ENCODE measurements at places on chromosomes 7 and 10.

- DNase-seq = no peak
Observed at GRCh38 chr10:1410469-1411395, 326.6 kb downstream of the ADARB2 start.

- no peak for DNase-seq
Observed at GRCh38 chr7:50703654-50704053, 79.0 kb downstream of the GRB10 start.

DNA sequence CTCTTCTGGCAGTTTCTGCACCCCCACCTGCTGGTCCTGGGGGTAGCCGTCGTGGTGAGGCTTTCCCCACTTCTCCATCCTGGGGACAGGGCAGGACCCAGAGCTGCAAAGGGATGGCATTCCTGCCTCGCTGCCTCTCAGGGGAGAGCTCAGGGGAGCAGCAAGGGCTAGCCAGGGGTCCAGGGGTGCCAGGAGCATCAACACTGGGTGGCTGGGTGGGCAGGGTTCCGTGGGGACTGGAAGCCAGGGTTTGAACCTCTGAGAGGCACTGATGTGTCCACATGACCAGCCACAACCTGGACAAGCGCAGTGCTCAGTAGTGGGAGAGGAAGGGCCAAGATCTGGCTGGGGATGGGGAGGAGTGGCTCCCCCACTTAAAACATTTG, 5.6 kb downstream of the ABCB8 start:
- no peak for DNase-seq

GRCh38 chr7:131222171-131222570, 105.5 kb upstream of the MKLN1 start:
- DNase-seq = no peak

- DNase-seq = no peak
Observed at GRCh38 chr10:78901694-78902093, 167.1 kb upstream of the ZMIZ1 start.

DNA sequence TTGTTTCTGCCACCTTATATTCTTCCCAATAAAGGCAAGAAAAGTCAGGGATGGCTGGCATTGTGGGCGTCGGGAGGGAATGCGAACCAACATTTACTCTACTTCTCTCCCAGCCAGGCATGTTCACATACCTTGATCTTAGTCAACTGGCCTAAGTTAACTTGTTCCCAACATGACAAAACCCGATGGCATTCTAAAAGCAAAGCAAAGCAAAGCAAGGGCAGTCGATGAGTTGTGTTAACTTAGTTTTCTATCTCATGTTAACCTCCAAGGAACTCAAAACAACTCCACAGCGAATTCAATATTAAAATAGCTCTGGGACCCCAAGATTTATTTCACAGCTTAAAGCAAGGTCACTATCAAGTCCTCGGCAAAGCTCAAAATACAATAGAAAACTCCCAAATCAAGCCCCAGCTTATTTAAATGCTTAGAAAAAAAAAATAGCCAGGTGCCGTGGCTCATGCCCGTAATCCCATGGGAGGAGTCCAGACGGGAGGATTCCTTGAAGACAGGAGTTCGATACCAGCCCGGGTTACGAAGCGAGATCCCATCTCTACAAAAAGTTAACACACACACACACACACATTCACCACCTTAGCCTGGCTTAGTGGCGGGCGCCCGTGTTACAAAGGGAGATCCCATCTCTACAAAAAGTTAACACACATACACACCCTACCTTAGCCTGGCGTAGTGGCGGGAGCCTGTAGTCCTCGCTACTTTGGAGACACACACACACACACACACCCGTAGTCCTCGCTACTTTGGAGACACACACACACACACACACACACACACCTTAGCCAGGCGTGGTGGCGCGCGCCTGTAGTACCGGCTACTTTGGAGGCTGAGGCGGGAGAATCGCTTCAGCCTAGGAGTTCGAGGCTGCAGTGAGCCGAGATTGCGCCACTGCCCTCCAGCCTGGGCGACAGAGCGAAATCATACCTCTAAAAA, 901 bp upstream of the CCNY start:
- DNase-seq = peak; percentile 34

DNA sequence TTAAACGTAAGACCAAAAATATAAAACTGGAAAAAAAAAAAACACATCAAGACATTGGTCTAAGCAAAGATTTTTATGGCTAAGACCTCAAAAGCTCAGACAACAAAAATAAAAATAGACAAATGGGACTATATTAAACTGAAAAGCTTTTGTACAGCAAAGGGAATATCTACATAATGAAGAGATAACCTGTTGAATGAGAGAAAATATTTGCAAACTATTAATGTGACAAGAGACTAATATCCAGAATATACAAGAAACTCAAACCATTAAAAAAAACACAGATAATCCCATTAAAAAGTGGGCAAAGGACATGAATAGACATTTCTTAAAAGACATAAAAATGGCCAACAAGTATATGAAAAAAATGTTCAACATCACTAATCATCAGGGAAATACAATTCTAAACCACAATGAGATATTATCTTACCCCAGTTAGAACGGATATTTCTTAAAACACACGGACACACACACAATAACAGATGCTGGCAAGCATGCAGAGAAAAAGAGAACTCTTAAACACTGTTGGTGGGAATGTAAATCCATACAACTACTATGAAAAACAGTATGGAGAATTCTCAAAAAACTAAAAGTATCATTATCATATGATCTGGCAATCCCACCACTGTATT, 28.8 kb downstream of the CNOT4 start:
- no peak for DNase-seq

DNA sequence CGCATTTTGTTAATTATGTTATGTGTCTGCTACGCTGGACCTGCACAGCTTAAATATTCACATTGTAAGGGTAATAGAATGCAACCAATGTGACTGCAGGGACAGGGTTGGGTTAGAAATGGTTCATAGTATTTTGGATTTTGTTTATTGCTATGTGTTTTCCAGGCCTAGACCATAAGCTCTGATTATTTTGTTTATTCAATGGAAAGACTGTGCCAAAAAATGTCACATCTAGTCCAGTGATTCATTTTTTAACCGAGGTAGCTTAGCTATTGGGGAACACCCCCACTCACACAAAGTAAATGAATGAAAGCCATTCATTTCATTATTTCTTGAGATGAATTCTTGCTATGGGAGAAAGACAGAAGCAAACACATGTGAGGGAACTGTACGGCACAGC, 516.5 kb upstream of the ANKRD30A start:
- DNase-seq = no peak

DNA sequence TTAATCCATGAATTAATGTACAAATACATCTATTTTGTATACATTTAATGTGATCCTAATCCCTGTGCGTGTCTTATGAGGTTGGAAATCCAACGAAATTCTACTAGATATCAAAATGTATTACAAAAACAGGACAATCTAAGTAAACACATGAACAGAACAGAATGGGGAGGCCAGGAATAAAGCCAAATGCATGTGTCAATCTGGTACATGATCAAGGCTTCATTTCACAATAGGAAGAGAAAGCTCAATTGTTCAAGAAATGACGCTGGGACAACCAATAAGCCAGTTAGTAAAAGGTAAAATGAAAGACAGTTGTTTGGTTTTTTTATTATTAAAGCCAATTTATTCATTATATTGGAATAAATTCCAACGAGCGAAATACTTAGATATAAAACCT, 83.0 kb downstream of the COL13A1 start:
- DNase-seq = no peak

DNA sequence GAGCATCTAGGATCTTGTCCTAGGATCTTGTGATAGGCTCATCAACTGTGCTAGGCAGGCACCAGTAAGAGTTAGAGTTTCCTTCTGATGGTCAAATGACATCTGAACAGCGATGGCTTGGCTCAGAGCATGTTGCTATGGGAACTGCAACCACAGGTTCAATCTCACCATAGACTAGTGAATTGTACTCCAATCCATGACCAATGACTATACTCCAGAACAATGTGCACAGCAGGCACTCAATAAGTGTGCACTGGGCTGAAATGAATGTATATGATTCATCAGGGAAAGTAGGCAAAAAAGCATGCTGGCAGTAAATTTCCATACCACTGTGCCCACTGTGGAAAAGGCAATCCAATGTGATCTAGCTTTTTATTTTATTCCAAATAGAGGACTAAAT, 163.6 kb upstream of the HPS1 start:
- no peak for DNase-seq

DNA sequence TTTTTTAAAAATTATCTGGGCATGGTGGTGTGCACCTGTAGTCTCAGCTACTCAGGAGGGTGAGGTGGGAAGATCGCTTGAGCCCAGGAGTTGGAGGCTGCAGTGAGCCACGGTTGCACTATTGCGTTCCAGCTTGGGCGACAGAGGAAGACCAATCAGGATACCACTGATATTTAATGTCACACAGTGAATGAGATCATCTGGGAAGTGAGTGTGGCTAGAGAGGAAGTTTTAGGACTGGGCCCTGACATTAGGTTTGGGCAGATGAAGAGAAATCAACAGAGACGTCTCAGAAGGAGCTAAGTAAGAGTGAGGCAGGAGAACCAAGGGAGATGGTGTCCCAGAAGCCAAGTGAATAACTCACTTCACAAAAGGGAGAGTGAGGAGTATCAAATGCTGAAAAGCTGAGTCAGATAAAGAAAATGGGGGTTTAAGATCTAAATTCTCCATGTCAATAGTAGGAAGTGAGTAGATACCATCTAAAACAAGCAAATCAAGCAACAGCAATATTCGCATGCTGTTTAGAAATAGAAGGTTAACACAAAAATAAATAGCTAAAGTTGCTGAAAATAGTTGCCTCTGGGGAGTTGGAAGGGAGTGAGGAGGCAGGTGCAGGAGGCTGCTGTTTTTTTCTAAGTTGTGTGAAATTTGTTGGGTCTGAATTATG, 11.5 kb downstream of the PILRA start:
- DNase-seq = no peak

DNA sequence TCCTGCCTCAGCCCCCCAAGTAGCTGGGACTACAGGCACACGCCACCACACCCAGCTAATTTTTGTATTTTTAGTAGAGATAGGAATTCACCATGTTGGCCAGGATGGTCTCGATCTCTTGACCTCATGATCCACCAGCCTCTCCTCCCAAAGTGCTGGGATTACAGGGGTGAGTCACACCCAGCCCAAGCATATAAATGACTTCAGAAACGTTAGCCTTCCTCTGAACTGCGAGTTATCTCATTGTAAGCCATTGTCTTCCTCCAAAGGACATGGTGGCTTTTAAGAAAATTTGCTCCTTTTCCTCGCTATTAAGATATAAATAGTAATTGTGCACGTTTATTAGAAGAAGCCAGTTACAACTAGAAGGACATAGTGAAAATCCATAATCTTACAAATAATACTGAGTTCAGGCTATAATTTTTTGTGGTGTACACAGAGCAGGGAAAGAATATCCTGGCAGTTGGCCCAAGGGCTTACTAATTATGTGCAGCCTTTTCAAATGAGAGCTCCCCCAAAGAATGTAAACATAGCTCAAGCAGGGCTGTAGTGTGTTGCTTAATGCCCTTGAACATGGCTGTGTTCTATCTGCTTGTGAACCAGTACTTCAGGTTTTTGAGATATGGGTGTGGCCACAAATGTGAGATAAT, 495.8 kb downstream of the PARD3 start:
- no peak for DNase-seq

DNA sequence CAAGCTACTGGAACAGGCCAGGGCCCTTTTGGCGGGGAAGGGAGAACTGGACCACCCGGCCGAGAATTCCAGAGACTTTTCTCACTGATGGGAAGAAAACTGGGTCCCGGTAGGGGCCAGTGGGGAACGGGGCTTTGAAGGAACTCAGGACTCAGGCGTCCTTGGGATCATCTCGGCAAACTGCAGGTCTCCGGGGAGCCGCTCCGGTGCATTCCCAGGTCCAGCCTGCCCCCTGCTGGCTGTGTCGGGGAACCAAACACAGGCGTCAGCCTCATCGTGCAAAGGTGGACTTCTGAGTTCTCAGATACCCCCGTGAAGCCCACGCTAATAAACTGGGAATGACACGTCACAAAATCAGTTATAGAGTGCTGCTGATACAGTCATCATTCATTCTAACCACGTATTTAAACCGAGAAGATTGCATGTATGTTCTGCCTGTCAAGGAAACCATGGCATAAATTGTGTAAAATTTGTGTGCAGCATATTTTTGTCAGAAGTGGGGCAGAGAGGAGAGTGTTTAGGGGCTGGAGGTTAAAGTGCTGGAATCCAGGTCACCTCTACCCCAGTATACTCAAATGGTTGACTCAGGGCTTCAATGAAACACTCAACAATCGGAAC, 76.1 kb upstream of the CPXM2 start:
- DNase-seq = peak; percentile 54

GRCh38 chr10:117967149-117967650, 79.5 kb downstream of the RAB11FIP2 start:
- DNase-seq = no peak

- no peak for DNase-seq
Observed at GRCh38 chr7:144866189-144866588, 30.3 kb upstream of the TPK1 start.

DNA sequence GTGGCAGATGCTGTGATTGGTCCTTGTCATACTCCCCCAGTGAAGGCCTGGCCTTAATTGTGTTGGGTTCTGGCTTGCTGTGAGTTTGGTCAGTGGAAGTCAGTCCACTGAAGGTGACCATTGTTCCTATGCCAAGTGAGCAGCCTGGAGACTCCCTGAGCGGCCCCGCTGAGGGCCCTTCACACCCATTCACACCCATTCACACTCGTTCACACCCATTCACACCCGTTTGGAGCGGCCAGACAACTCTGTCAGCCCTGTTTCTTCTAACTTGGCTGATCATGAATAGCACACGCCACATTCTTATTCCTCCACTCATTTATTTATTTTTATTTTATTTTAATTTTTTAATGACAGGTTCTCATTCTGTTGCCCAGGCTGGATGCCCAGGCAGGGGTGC, 61.5 kb downstream of the C10orf120 start:
- DNase-seq = no peak

DNA sequence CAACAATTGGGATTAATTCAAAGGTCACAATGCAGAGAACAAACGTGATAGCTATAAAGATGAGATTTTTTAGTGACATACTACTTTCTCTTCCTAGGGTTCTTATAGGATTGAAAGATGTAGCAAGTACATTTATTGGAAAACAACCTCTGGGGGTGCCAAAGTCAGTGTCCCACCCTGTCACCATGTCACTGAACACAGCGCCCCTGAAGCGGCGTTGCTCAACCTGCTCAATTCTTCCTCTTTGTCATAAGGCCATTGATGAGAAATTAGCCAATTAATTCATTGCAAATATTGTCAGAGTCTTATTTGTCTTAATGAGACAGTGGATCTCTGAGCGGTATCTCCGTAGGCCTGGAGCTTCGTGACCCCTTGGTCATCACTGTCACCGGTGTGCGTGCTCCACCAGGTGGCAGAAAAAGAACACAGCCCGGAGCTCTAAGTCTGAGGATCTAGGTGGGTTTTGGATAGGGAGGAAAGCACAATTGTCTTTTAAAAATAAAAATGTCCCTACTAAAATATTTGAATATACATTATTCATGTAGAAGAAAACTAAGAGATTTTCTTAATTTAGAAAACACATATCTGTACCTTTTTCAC, 362.6 kb downstream of the PAXIP1 start:
- DNase-seq = no peak

DNA sequence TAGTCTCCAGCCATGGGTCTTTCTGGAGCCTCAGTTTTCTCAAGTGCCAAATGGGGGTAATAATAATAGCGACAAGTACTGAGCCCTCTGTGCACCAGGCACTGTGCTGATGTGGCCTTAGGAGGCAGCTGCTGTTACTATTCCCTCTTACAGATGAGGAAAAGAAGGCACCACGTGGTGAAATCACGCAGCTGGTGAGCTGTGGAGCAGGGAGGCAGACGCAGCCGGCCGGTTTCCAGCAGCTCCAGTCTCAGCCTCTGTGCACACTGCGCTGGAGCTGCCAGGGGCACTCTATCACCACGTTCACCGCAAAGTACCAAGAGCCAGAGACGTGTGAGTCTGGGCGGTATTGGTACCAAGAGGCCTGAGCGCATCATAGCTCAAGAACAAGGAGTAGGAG, 9.6 kb downstream of the PYROXD2 start:
- DNase-seq = no peak
